Activated T-helper 1 cell treated with anti-CD3 and anti-CD28 coated beads, Interleukin-12 subunit alpha, Interleukin-12 subunit beta, Interleukin-2, Interleukin-4 antibody, amounts not matched to agents 30 ng/mL and 10 ng/mL and 1 ng/mL, durations not matched to agents 14 hours and 24 hours and 36 hours (primary cell): ENCODE measurements at places on chromosomes 6 and 20. TPM values are rescaled to one million over a fixed set of nuclear protein-coding genes. Genes with fewer than 3 reads are reported as not detected.

DNA sequence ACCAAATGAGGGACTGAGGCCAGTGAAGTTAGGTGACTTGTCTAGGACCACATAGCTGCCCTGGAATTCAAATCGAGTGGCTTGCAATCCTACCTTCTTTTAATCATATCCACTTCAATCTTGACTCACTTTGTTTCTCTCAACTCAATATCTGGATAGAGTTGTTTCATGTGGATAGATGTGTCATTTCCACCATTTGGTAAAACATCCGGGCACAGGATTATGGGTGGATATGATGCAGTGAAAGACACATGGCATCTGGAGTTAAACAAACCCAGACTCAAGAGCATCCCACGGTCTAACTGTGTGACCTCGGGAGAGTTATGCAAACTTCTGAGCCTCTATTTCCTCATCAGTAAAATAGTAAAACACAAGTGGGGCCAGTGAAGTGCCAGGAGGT lies 103.6 kb upstream of the CNKSR3 start:
- no peak for DNase-seq

- DNase-seq, result no peak
Measured at GRCh38 chr20:60240415-60240814, 282.2 kb downstream of the CDH26 start.

GRCh38 chr6:41228616-41229015 lies 467 bp downstream of the TREML4 start:
- no peak for DNase-seq

- no peak for DNase-seq
Measured at GRCh38 chr6:80211286-80211685, 104.8 kb downstream of the BCKDHB start.

DNA sequence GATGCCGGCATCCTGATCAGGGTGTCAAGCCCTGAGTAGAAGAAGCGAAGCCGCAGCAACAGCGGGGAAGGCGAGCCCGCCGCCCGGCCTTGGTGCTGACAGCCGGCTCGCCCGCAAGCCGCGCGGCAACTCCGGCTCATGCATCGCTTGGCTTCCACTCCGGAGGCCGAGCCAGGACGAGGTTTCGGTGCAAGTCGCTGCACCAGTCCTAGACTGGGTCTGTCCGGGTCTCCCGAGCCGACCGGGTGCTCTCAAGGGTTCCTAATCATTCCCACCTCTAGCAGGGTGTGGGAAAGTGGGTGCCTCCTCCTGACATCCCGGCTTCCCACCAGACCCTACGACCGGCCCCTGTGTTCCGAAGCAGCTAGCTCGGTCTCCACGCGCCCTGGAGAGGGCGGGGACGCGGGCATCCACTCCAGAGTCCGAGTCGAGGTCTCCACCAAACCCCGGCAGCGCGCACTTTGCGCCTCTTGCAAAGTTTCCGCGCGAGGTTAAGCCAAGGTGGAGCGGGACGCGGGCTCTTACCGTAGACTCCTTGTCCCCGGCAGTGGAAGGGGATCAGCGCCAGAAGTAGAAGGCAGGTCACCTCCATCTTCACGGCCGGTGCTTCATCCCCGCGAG lies 1.4 kb downstream of the MDGA1 start:
- peak; percentile 14 for DNase-seq

GRCh38 chr6:44022671-44023352 lies 104.4 kb downstream of the MRPL14 start:
- DNase-seq, result no peak

DNA sequence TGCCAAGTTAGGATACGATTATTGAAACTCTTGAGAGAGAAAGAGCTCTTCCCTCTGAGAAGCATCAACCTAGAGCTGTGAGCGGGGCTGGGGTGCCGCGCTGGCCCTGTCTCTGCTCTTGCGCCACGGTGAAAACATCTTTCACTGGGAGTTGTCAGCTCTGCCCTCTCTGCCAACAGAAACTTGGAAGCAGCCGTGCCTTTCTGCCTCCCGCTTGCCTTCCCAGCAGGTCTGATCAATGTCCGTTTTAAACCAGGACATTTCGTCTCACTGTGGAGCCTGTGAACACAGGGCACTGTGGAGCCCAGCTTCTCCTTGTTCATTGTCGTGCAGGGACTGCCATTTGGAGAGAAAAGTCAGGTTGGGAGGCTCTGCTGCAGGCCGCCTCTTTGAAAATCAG lies 249.2 kb upstream of the PMEPA1 start:
- DNase-seq, result no peak

- DNase-seq, result no peak
Measured at GRCh38 chr6:170262489-170263088, 28.3 kb downstream of the DLL1 start.

DNA sequence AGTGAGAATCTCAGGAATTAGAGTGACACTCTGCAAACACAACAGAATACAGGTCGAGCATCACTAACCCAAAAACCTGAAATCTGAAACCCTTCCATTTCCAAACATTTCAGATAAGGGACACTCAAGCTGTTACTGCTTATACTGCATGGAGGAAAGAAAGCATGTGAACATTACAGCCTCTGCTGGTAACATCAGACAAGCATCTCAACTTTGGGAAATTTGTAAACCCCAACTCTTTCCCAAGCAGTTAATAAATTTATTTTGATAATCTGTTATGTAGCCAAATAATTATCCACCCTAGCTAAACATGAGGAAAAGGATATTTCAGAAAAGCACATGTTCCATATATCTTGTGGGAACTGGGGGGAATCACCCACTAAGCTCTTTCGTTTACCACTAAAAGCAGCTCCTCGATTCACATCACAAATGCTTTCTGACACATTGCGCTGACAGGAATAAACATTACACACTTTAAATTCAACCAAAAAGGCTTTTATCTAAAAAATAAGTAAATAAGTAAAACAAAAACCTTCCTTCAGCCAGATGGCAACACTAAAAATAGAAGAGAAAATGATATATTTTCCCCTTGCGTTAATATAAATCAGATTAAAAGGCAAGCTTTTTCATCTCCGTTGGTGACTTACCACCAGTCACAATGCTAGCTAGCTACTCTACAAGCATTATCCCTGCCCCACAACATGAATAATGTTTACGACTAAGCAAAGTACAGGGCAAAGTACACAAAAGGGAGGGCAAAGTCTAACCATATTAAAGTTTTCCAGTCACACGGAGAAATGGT lies 120.8 kb downstream of the MAP7 start:
- no peak for DNase-seq

GRCh38 chr20:57162362-57162652 lies 104.1 kb downstream of the BMP7 start:
- no peak for DNase-seq

DNA sequence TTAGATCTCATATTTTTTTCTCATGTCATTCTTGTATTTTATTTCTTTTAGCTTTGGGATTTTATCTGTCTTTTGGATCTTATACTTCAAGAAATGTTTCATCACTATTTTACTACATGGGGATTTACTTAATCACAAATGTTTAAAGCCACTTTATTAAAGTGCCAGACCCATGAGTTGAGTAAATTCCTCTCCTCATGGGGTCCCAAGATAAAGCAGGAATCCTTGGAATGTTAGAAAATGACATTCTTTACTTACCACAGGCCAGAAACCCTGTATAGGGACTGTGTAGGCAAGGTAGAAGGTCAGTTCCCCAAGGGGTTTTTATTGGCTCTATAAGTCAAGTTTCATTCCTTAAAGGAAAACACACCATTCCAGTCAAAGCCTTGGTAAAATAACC lies 28.4 kb upstream of the OR2J2 start:
- no peak for DNase-seq

GRCh38 chr6:154930451-154930851 lies 64.7 kb upstream of the TIAM2 start:
- no peak for DNase-seq

- no peak for DNase-seq
Measured at GRCh38 chr6:44489910-44490604, 102.6 kb downstream of the CDC5L start.

The UNC93A gene
- total RNA-seq, result not detected in 2 replicates

The KIF3B gene
- 38.1 and 39.1 TPM in 2 replicates for total RNA-seq

The CTCFL gene
- not detected in 2 replicates for total RNA-seq

The HRH3 gene
- not detected in 2 replicates for total RNA-seq

The ACSS1 gene
- total RNA-seq, result 11.7 and 12.7 TPM in 2 replicates

The CCN5 gene
- not detected in 2 replicates for total RNA-seq

The ADGRB3 gene
- total RNA-seq, result not detected in 2 replicates

The REM1 gene
- total RNA-seq, result not detected in 2 replicates

The ERMARD gene
- total RNA-seq, result 26.9 and 29.2 TPM in 2 replicates
